Brain microvascular endothelial cell (primary cell): ENCODE measurements at places on chromosomes 5 and 9.

DNA sequence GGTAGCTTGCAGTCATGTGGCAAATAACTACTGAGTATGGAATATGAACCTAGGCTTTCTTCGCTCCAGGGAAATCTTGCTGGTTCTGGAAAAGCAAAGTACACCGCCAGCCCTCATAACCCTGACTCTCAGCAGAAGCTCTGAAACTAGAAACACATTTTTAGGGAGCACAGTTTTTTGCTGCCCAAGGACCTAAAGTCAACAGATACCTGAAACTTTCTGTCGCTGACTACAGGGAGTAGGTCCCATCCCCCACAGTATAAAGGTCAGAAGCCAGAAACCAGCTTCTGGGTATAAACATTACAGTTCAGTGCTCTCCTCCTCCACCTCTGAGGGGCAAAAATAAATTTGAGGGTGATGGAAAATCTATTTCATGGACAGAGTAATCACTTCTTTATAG, 3.0 kb downstream of the ATOX1 start:
- no peak for DNase-seq

DNA sequence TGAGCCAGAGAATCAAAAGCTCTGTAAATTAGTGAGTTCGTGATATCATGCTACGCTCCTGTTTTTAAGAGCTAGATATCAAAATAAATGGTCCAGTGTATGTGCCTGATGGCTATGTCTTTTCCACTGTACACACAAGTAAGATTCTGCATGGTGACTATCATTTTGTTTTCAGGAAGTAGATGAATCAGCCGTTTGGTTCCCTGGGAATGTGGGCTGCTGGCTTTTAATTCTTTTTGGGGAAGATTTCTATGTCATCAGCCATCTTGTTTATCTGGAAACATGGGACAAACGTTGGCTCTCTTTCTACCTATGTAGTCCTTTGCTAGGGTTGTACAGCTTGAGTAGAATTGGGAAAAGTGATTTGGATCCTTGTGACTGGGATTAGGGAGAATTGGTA, 126.7 kb downstream of the GRIA1 start:
- peak; percentile 45 for DNase-seq

DNA sequence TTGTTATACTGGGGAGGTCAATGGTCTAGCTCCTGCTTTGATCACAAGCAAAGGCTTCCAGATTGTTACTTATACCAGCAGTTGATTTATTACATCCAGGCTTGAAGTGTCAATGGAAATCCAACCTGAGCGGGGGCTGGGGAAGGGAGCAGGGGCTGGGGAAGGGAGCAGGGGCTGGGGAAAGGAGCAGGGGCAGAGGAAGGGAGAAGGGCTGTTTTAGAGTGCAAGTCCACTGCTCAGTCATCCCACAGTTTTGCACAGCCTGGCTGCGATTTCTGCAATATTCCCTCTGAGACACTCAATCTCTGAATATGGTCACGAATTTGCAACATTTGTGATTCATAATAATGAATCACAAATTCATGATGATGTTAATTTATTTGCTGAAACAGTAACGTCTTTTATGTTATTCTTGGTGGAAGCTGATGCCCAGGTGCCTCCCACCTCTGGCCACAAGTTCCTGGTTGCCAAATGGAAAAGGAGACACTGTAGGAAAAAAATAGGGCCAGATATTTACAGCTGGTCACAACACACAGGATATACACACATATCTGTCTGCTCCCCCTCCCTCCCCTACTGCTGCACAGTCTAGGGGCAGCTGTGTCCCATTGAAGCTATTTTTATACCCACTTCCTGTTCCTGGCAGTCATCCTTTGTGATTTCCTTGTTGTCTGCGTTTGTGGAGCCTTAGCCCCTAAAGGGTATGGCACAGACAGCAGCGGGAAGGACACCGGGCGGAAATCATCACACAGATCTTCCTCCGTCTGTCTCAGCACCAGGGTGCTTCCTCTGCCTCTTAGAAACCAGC, 325.1 kb downstream of the GADD45G start:
- no peak for DNase-seq

GRCh38 chr9:93968451-93969327, 13.5 kb upstream of the BARX1 start:
- peak; percentile 45 for DNase-seq

DNA sequence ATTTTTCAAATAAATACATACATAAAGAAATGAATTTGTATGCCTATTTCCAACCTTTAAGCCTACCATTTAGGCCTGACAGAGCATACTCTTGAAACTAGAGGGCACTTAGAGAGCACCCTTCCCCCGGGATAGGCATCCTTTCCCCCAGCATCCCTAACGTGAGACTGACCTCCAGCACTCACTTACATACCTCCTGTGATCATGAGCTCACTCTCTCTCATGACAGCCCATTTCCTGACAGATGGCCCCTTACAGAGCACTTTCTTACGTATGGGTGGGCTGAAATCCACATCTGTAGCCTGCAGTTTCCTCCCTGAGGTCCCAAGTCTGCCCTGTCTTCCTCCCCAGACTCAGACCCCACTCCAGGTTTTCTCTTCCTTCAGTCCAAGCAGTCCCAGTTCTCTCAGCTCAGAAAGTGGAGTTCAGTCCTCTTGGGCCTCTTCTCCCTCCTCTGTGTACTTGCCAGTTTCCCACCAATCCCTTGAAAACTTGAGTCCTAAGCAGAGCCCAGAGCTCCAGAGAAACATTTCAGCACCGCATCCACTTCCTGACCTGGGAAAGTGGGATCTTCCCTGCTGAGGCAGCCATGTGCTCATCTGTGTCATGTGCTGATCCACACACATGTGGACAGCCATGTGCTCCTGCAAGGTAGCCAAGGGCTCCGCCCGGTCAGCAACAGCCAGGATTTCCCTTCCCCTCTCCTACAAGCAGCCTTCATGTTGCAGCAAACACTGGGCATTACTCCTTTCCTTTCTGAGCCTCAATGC, 2.2 kb upstream of the CDX1 start:
- DNase-seq: no peak

DNA sequence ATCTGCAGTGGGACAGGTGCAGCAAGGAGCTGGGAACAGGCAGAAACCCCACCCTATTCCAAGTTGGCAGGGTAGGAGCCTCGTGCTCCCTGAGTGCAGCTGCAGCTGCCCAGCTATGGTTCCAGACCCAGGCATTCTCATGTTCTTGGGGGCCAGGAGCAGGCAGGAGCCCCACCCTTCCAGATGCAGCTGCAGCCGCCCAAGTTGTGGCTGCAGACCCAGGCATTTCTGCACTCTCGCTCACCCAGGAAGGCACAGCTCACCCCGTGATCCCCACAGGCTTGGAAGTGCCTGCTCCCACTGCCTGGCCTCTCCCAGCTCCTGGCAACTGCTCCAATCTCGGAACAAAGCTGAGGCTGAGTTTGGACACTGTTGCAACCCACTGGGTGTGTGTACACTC, 275.8 kb upstream of the ADRA1B start:
- DNase-seq: no peak

GRCh38 chr5:55484531-55484930, 50.2 kb downstream of the PLPP1 start:
- DNase-seq: no peak

DNA sequence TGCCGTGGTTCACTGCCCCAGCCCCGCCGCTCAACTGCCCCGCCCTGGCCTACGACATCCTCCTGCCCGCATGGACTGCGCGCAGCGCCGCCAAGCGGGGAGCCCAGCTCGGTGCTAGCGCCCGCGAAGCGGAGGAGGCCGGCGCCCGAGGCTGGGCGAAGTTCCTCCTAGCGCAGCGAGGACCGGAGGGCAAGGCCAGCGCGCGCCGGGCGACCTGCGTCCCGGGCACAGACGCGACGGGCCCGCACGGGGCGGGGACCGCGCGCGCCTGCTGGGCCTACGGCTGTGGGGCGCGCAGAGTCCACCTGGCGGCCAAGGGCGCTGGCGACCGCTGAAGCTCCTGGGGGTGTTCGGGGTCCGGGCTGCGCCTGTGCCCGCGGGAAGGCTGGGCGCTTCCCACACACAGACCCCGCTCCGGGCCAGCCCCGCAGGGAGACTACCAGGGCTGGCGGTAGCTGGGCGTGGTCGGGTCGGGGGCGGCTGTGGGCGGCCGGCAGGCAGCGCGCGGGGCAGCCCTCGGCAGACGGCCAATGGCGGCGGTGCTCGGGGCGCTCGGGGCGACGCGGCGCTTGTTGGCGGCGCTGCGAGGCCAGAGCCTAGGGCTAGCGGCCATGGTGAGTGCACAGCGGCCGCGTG, at the start of gene PCBD2:
TSS of gene PCBD2 (plus strand) at position 522 of the 636 bp plus-strand sequence. CDS start at position 531, 9 bp downstream.
- DNase-seq: peak; percentile 74

GRCh38 chr9:104842698-104843097, 78.8 kb downstream of the NIPSNAP3B start:
- no peak for DNase-seq

DNA sequence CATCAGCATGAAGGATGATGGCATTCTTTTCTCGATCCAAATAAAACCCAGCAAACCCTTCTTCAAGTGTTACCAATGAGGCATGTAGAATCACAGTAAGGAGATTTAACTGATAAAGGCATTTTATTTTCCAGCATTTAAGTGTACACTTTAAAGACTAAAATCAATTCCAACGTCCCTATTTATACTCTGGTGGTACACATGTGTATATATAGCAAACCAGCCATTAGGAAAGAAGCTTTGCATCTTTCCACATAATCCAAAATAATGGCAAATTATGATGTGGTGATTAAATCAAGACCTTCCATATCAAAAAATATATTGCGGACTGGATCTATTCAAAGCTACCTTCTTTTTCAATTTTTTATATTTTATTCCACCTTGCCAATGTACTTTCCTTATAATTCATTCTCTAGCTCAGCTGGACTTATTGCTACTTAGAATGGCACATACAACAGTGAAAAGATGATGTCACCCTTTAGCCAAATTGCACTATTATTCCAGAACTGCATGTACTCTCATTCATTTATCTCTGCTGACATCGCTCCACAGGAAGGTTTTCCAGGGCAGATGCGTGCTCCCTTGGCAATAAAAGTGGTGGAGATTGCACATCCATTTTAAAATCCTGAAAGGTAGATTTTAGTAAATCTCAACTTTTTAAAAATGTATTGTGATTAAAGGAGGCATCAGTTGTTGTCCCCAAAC, 63.3 kb upstream of the SLC30A5 start:
- DNase-seq: no peak

DNA sequence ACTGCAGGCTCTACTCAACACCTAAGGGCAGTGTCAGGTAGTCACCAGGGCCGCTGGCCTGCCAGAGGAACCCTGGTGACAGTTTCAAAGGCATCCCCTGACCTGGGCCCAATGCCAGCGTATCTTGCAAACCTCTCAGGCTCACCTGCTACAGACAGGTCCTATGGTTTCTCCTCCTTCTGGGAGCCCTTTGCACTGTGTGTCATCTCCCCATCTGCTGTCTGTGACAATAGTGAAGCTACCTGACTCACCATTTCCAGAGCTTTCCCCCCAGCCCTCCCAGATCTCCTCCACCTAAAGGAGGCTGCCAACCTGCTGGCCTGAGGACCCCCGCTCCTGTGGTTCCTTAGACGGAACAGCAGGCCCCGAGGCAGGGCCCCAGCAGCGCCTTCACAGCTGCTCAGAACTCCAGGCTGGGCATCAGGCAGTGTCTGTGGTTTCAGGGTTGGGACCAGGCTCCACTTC, 203.1 kb downstream of the FSTL4 start:
- no peak for DNase-seq

GRCh38 chr5:72692231-72692637, 124.2 kb upstream of the TNPO1 start:
- DNase-seq: no peak

DNA sequence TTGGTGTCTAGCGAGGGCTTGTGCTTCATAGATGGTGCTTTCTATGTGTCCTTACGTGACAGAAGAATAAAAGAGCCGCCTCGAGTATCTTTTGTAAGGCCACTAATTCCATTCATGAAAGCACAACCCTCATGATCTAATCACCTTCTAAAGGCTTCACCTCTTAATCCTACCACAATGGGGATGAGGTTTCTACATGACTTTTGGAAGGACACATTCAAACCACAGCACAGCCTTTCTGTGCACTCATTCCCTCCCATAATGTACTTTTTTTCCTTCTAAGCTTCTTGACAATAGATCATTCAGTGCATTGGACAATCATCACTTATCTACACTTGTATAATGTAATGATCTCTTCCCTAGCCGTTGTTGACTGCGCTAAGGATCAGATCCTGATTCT, 774.8 kb downstream of the BRINP1 start:
- DNase-seq: no peak

DNA sequence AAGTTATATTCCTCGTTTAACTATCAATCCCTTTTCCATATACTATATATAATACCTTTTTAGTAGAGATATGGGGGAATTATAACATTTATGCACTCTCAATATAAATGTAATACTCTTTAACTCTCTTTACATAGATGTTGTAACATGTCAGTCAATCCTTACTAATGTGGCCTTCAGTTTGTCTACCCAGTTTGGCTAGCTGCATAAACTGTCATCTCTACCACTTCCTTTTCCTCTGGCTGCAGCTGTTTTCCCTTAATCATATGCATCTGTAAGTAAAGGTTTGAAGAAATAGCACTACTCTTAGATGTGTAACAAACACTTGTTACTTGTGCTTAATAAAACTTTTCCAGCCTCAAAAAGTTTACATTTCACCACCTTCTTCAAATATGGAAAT, 13.4 kb downstream of the ABHD17B start:
- DNase-seq: no peak

DNA sequence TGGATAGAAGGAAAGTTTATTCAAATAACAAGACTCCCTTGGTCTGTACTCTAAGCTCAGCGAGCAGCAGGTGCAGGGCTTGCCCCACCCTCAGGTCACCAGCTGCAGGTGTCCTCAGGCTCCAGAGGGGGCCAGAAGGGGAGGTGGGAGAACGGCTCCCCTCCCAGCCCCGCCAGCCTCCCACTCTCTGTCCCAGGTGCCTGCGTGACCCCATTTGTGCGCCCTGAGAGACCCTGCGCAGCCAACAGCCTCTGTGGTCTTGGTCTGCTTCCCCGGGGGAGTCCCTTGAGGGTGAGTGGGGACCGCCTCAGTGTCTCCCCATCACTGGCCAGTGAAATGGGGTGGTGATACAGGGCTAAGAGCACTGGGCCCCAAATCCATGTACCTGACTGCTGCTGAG, 62.3 kb upstream of the STXBP1 start:
- no peak for DNase-seq

DNA sequence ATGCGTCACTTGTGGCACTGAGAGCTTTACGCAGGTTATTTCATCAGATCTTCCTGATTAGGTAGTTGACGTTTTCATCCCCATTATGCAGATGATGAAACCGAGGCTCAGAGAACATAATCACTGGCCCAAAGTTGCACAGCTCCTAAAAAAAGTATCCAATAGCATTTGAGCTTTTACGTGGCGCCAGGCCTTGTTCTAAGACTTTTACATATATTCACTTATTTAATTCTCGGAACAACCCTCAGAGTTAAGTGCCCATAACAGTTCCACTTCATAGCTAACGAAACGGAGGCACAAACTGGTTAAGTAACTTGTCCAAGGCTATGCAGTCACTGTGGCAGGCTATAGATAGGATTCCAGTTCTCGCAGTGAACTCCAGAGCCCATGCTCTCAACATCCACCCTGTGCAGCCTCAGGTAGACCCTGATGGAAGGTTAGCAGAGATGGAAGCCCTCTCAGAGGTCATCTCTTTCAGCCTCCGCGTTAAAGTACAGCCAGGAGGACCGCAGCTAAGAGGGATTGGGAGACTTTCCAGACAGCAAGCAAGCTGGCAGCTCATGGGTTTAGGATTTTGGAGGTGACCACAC, 39.3 kb downstream of the AMBP start:
- no peak for DNase-seq
